ENCODE measurements at places on chromosomes 12 and 14.

DNA sequence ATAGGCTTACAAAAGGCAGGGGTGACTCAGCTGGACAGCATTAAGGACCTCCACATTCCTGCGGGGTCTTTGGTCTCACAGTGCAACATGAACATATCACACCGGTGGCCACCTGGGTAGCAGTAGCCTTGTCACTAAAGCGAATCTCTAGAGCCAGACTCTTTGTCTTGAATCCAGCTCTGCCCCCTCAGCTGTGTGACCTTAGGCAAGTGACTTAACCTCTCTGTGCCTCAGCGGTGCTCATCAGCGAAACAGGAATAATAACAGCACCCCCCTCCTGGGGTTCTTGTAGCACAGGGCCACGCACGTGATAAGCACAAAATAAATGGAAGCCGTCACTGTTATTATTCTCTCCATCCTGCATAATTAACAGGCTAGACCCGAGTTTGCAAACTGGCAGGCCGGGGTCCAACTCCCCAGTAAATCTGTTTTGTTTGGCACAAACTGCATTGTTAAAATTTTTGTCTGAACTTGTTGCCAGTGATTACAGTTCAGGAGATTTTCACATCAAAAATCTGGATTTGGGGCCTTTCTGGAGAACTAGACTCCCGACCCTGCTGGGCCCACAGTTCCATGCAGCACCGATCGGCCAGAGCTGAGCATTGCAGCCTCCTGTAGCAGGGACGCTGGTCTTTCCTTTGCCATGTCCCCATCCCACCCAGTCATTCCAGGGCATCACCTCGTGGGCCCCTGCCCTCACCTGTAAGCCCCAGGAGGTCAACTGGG, 174.8 kb downstream of the PHETA1 start:
- DNase-seq = no peak

DNA sequence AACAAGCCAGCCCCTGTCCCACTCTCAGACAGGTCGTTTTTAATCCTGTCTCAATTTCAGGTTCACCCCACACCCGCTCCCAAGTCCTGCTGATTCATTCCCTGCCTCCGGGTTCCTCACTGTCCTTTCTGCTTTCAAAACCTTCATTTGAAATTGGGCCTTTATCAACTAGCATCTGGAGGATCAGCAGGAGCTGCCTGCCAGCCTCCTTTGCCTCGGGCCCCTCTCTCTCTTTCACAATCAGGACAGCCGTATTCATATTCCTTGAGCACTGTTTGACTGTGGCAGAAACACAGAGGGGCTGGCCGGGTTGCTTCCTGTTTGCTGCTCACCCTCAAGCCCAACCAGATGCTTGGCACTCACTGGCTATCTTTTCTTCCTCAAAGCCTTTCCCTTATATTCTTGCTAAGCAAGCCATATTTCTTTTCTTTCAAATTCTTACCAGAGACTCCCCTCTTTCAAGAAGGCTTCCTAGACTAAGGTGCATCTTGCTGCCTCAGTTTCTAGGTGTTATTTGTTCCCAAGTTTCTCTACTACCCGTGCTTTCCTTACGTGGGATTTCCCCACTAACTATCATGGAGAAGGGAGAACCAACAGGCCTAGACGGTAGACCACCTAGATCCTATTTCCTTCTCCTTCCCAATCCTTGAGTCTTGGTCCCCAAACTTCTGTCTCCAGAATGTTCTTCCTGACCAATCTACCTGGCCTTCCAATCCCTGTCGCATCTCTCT, 3.0 kb downstream of the GALNT6 start:
- DNase-seq = no peak

DNA sequence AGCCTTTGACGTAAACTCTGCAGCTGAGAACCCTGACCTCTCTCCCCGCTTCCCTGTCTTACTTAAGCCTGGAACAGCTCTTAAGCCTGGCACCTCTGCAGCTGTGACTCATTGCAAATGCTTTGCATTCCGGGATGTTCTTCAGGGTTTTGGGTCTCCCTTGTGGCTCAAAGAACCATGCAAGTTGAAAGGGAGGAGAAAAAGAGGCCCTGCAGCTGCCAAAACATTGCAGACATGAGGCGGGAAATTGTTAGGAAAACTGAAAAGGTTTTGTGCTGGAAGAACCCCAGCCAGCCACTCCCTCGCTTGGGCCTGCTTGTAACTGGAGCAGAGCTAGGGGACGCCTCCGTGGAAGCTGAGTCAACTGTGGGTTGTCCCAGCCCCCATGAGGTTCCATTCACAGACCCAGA, 60.2 kb upstream of the FERMT2 start:
- DNase-seq = no peak

DNA sequence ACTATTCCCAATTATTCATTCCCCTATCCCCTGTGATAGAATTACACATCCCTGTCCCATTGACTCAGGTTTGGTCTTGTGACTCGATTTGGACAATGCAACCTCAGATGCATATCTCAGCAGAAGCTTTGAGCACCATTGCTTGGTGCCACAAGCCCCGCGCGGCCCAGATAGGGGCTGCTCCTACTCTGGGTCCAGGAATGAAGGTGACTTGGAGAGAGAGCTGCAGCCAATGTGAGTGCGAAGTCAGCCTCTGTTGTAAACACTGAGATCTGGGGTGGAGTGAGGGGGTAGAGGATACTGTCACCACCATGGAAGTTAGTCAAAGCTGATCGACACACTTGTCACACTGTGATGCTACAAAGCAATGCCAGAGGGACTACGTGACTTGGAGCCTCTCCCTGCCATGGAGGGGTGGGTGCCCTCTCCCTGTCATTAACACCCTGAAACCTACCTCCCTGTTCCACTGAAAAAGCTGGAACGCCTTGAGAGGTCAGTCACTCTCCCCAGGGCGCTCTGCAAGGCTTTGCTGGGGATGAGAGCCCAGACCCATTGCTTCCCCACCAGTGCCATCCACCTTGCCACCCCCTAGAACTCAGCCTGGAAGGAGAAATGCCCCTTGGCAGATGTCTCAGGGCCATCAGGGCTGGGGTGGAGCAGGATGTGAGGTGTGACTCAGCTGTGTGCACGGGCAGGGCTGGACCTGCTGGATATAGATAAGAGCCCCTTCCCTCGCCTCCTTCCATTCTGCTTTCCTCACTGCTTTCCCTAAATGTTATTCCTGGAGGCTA, 6.6 kb upstream of the PLEK2 start:
- no peak for DNase-seq

DNA sequence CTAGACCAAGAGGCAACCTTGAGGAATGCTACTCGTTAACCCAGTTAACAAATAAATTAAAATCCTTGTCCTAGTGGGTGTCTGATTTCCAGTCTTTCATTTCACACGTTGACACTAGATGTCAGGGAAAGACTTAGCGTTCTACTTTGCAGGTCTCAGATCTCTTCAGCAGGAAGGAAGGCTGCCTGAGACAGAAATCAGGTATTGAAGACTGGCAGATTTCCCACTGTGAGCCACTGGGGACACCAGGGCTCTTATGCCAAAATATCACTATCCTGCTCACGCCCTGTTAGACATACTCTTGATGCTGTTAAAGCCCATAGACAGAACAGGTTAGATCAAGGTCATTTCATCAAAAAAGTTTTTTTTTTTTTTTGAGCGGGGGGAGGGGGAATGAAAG, 33.0 kb downstream of the EMP1 start:
- no peak for DNase-seq

GRCh38 chr12:52277486-52278245, 3.2 kb downstream of the KRT86 start:
- DNase-seq = no peak

- no peak for DNase-seq
These were observed 29.8 kb downstream of the BRMS1L start for GRCh38 chr14:35855876-35856481.

Measured in stimulated activated CD4-positive, alpha-beta T cell treated with anti-CD3 and anti-CD28 coated beads, Interleukin-1b, Interleukin-23, amount 100 ng/mL, for 1 hour (primary cell).